Substantia nigra (tissue), 51 donors: ENCODE measurements at places on chromosomes 1 and 21.

- DNase-seq = peak; percentile 38
Observed at GRCh38 chr21:33901412-33902288, 14.0 kb downstream of the ATP5PO start.

- no peak for DNase-seq
Observed at GRCh38 chr1:236280438-236281197, 1.1 kb downstream of the ERO1B start.

GRCh38 chr1:14852291-14852690, 253.8 kb downstream of the KAZN start:
- DNase-seq = no peak

DNA sequence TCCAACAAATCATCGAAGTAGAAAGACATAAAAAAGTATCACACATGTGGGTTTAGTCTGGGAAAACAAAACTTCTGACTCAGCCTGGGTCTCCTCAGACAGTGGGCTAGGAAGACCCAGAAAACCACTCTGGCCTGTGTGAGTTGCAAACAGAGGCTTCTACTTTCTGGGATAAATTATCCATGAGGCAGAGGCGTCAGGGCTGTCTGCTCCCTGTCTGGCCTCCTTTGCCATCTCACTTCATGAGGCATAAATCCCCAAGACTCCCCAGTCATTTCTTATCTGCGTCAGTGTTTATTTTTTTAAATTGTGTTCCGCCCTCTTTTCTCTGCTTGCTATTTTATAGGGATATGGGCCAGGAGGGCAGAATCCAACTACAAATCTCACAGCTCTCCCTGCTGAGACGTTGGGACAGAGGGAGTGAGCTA, 80.6 kb upstream of the TRABD2B start:
- DNase-seq = no peak

GRCh38 chr1:193181985-193182384, 4.4 kb downstream of the B3GALT2 start:
- DNase-seq = no peak

DNA sequence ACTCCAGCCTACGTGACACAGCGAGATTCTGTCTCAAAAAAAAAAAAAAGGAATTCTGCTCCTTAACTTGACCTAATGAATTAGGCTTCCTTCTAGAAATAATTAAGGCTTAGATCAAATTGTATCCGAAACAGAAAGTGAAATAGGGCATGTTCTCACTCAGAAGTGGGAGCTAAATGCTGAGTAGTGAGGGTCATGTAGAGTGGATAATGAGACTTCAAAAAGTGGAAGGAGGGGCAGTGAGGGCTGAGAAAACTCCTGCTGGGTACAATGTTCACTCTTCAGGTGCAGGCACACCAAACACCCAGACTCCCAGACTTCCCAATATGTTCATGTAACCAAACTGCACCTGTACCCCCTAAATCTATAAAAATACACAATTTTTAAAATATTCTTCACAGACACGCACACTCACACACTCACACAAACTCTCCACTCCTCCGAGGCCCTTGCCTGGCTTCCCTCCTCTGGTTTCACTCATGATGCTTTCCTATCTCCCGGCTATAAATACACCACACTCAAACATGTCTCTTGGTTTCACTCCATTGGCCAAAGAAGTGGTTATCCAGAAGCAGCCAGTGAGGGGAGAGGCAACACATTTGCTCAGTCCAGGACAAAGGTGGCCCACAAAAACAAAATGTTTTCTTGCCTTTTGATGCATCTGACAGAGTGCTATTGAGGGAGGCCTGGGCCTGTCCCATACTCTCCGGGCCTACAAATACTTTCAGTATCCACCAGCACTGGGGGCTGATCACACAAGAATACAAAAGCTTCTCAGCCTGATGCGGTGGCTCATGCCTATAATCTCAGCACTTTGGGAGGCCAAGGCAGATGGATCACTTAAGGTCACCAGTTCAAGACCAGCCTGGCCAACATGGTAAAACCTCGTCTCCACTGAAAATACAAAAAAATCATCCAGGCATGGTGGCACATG, 249.2 kb downstream of the TOMM20 start:
- DNase-seq = no peak
